ENCODE measurements at places on chromosomes 5 and 9.

DNA sequence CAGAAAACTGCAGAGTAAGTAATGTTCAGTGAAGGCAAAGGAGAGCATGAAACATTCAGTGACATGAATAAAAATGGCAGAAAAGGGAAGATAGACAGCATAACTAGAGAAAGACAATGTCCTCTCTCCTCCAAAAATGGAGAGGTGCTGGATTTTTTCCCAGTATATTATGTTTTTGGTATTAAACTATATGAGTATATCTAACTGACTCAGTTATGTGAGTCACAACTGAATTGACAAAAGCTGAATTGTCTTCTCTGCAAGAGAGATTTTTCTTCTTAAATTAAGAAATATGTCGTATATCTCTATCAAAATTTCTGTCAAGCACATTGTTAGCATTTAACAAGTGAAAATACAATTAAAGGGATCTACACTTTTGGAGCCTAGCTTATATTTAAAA, 375.1 kb downstream of the CHSY3 start:
- no peak for DNase-seq

DNA sequence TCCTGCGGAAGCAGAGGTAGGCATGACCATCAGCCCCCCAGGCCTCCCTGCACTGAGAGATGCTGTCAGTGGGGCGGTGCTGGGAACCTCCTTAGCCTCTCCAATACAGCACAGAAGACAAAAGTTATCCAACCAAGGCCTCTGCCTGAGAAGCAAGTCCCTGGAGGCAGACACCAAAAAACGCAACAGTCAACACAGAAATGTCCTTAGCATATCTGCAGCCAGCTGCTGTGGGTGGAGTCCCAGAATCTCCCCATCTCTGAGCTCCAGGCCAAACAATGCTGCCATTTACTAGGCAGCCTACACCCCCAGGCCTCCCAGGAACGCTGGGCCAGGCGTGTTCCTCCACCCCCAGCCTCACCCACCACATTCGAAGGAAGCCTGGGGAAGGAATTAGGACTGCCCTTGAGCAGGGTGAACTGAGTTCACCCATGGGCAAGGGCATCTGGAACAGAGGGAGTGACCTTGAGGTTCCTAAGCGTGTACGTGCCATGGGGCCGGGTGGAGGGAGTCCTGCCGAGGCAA, 43.7 kb downstream of the STK10 start:
- no peak for DNase-seq

DNA sequence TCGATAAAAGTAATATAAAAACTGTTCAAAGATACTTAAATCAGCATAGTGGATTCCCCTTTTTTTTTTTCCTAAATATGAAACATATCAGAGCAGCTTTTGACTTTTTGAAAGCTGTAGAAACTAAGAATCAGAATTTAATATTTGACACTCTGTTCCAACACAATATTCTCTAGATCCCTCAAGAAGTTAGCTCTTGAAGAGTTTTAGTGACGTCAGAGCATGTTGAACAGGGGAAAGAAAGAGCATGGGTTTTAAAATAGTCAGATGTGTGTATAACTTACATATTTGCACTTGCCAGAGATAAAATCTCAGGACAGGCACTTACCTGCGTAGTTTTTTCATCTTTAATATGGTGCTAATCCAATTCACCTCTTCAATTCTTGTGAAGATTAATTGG, 75.2 kb upstream of the FBXL7 start:
- DNase-seq, result no peak

DNA sequence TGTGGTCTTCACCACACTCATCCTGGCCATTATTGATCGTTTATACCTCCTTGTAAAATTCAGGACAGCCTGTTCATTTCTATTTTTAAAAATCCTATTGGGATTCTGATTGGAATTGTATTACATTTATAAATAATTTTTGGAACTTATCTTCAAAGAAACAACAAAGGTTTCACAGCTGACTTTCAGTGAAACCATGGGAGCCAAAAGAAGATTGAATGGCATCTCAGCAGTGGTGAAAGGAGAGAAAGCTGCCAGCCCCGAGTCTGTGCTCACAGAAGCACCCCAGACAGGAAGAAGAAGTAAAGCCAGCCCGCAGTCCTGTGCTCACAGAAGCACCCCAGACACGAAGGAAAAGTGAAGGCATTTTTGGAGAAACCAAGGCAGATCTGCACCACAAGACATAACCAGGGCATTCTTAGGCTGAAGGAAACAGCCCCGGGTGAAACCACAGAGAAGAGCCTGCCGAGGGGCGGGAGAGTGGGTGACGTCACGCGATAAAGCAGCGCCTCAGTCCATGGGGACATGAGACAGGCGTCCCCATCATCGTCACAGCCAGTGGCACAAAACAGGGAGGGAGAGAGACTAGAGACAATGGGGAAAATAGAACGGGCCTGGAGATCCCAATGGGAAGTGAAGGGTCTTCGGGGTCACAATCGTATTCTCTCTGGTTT, 42.5 kb upstream of the SLC9A3 start:
- DNase-seq, result no peak

DNA sequence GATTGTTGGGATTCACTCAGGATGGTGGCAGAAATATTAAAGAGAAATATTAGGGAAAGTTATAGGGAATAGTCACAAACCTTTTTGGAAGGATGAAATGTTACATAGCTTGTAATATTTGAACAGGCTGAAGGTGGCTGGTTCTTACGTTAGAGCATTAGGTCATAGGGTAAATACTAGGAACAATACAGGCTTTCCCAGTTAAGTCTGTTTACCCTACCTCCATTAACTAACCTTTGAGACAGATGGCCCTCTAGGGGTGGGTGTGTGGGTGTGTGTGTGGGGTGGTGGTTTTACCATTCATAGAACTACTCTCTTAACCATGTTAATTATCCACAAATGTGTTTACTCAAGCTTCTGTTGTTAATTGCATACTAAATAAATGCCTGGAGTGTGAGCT, 94.3 kb upstream of the STK32A start:
- DNase-seq, result no peak

- no peak for DNase-seq
Observed at GRCh38 chr5:140827704-140828361, at the start of gene PCDHA6. TSS of gene PCDHA6 (plus strand) at chr5:140827960. CDS start at chr5:140828092, 132 bp downstream.

Measured in T-helper 1 cell (primary cell).